ENCODE measurements at places on chromosomes 1 and 21.

DNA sequence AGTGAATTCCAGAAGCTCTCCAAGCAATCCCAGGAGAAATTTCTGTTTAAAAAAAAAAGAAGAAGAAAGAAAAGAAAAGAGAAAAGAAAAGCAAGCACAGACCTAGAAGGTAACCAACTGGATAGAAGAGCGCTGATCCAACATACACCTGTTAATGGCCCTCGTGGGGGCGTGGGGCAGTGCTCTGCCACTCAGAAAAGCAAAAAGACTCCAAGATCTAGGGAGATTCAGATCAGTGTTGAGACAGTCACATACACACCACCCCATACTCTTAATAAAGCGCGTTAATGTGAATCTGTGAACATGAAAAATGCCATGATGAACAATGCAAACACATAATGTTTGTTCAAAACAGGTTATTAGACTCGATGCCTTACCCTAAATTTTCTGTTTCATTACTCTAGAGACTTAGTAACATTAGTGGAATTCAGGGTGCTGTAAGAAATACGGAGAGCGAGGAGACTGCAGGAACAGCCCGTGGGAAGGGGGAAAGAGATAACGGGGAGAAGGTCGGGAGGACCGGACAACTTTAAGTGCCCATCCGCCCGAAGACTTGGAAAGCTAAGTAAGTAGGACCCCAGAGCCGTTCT, 406 bp downstream of the NME7 start:
- DNase-seq = no peak

DNA sequence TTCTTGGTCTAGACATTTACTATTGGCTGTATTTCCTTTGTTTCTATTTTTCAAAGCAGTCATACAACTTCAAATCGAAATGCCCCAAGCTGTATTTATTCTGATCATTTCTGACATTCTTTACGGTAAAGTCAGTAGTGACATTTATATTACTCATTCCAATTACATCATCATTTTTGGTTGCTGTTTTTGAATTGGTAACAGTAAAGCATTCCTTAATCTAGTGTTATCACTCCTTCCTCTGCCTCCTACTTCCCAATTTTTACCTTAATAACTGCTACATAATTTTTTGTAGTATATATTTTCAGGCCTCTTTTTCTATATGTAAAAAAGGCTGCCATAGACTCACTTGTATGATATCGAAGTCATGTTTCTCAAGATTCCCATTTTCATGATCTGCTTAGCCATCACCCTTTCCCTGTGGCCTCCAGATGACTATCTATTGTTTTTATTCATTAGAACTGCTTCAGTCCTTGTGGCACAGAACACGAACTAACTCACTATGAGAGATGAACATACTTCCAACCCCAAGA, 167.2 kb downstream of the RUNX1 start:
- DNase-seq = no peak

GRCh38 chr1:162498496-162498810, 835 bp downstream of the UHMK1 start:
- DNase-seq = no peak

DNA sequence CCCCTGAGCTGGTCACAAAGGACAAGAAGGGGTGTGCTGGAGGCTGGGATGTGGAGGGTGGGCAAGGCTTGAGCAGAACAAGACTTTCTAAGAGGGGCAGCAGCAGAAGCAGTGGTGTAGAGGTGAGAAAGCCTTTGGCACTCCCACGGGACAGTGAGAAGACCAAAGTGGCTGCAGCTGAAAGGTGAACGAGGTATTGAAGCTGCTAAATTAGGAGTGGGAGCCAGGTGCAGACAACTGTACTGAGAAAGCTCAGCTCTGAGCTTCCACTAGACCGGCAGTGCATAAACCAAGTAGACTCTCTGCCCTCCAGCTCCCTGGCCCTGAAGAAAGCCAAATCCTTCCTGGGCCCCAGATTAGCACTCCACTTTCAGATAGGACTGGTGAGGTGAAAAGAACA, 93.0 kb downstream of the VWA5B1 start:
- DNase-seq = no peak

DNA sequence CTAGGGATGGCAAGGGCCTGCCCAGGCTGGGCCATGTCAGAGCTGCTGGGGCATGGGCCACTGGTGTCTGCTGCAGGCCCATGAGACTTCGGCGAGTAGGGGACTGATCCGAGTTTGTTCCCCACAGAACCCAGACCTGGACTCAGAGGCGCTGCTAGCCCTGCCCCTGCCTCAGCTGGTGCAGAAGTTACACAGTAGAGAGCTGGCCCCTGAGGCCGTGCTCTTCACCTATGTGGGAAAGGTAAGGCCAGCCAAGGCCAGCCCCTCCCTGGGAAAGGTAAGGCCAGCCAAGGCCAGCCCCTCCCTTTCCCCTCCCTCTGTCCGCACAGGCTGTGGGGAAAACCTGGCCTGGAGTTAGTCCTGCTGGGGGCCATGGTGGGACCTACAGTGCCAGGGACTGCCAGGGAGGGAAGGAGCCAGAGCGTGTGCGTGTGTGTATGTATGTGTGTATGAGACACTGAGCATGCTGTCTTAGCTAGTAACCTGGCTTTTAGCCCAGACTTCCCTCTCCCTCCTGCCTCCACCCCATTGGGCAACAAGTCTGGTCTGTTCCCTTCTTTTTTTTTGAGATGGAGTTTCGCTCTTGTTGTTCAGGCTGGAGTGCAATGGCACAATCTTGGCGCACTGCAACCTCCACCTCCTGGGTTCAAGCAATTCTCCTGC, 8.0 kb downstream of the FAAH start:
- DNase-seq = peak; percentile 30

DNA sequence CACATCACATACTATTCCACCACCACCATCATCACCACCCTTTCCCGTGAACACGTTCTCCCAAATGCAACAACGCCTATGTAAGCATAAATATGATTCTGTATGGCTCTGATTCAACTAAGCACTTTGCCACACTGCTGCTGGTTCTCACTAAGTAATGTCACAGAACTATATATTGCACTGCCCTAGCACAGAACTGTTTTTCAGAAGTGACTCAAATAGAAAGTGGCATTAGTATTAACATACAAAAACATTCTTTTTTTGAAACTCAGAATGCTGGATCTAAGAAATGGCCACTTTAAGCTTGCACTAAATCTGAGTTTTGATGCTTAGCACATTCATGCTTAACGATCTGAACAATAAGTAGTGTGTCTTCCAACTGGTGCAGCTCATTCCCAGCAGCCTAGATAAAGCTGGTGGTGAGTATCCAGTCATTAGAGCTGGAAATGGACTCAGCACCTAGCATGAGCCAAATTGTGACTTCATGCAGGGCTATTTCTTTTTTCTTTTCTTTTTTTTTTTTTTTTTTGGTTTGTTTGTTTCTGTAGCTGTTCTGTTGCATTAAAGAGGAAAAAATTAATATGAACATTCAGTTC, 46.2 kb upstream of the ZC3H11B start:
- no peak for DNase-seq

GRCh38 chr1:33418811-33419210, 12.1 kb downstream of the PHC2 start:
- DNase-seq = no peak

GRCh38 chr1:3904843-3905185, 4.7 kb upstream of the C1orf174 start:
- DNase-seq = no peak

DNA sequence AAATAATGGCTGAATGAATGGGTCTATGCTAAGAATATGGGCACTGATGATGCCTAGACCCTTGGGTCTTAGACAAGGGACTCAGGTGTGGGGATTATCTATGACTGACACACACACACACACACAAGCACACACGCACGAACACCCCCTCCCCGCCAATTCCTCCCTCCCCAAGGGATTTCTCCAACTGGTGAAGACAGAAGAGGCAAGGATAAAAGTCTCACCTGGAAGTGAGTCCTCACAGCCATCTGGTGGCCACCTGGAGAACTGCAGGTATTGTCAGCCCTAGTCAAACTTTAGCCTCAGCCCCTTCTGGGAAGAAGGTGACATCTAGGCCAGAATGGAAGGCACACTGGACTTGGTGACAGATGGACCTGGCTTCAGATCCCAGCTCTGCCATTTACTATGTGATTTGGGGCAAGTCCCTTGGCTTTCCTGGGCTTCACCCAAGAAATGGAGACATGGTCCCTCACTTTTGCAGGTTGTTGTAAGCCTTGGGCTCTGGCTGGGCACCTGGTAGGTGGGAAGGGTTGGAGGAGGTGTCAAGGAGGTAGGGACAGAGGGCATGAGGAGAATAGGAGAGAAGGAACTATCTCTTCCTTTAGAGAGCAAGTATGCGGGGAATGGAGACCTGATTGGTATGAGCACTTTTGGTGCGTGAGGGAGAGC, 4.0 kb upstream of the GPR3 start:
- peak; percentile 75 for DNase-seq

DNA sequence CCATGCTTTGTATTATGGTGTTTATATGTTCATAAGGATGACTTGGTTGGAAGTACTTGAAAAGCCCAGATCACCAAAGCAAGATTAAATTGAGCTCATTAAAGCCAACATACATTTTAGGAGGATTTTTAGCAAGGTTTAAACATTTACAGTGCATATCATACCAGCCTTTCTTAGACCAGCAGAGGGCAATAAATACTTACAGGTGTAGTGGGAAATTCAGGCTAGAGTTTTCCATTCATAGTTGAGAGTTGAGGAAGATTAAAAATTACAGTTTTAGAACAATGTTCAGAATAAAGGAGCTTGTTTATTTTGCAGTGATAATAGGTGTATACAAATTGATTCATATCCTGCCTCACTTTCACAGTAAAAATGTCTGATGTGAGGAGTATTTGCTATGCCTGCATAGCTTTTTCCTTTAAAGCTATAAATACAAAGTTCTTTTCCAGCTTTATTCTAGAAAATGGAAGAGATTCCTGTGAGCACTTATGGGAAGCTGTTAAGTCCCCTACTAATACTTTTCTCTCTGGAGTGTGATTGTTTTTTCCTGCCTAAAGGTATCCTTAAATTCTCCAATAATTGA, 35.3 kb downstream of the DTL start:
- no peak for DNase-seq

GRCh38 chr1:62601457-62601856, 4.1 kb downstream of the ANGPTL3 start:
- DNase-seq = no peak

- DNase-seq = no peak
Measured at GRCh38 chr1:82503822-82504221, 703.1 kb downstream of the ADGRL2 start.

DNA sequence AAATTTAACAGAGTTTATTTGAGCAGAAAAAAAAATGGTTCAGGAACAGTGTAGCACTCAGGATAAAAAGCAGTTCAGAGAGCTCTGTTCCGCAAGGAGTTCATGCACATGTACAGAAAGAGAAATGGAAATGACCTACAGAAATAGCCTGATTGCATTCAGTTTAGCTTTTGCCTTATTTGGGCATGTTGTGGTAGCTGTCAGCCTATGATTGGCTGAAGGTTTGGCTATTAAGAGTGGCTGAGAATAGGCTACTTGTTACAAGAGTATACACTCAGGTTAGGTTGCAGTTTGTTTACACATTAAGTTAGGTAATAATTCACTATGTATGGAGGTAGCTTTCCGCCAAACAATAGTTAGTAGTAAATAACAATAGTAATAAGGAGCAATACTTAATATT, 511.0 kb upstream of the TMPRSS15 start:
- no peak for DNase-seq

DNA sequence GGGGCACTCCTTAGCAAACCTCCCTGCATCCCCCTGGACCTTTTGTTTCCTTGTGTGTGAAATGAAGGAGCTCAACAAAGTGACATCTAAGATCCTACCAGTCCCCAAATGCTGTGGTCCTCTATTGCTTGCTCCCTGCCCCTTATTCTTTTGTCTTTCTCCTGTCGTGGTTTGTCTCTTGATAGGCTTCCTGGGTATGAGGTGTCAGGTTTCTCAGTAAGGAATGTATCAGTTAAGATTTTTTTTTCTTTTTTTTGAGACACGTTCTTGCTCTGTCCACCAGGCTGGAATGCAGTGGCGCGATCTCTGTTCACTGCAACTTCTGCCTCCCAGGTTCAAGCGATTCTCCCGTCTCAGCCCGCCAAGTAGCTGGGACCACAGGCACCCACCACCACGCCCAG, 16.8 kb downstream of the CNIH3 start:
- DNase-seq = no peak

DNA sequence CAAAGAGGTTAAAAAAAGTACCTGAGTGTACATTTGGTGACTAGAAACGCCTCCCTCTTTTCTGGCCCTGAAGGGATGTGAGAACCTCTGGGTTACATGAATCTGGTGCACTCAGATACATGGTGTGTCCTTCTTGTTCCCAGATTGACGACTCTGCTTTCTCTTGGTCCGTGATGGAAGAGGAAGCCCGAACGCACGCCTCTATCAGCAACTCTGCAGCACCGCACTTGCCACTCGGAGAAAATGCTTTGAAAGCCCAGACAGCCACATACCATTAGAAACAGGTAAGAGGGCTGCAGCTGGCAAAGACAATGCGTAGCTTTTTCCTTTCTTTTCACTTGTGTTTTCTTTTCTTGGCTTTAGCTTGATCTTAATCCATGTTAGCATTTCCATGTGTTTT, 21.1 kb upstream of the ZBTB21 start:
- DNase-seq = no peak

DNA sequence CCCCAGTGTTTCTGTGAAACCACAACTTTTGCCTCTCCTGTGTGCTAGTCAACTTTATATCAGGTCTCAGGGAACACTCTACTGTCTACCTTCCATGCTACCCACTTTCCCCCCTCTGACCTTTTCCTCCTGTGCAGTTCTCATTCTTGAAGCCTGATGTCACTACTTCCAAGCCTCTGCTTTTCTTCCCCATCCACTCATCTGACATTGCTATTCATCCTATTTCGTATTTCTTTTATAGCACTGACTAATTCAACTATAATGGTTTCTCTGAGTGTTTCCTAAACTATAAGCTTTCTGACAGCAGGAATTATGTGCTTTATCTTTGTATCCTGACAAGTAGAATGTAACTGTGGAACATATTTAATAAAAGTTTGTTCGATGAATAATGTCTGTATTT, 18.2 kb upstream of the DPH5 start:
- no peak for DNase-seq

DNA sequence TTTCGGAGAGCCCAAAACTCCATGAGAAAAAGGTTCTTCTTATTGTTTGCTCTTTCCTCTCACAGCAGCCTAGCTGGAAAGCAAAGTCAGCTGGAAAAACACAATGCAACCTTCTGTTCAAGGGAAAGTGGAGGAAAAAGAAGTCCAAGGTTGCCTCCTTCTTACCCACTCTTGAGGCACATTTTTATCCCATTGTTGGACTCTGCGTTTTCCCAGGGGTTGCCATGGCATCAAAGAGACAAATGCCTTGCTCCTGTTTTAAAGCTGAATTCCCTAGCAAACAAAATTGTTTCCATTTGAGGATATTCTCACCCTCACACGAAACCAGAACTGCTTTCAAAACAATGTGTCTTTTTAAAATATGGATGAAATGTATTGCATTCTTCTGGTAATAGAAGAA, 45.1 kb upstream of the PALMD start:
- no peak for DNase-seq

DNA sequence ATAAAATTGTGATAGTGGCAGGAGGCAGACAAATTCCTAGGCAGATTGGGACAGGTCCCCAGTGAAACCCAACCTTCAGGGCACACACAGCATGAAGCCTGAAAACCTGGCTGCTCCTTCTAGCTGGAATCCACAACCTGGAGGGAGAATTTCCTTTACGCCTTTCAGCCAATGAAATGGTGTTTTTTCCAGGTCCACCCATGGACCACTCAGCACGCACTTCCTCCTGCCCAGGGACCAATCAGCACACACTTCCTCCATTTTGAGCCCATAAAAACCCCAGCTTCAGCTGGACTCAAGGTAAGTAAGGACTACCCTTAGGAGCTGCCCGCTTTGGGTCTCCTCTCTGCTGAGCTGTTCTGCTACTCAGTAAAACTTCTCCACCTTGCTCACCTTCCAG, 120.1 kb downstream of the AKT3 start:
- no peak for DNase-seq
